ENCODE measurements at places on chromosomes 5 and 9.
A peak's percentile ranks its signal among the peaks of the same experiment; 100 is the strongest.

- DNase-seq = no peak
Measured at GRCh38 chr9:126393876-126394275, 67.2 kb downstream of the MVB12B start.

DNA sequence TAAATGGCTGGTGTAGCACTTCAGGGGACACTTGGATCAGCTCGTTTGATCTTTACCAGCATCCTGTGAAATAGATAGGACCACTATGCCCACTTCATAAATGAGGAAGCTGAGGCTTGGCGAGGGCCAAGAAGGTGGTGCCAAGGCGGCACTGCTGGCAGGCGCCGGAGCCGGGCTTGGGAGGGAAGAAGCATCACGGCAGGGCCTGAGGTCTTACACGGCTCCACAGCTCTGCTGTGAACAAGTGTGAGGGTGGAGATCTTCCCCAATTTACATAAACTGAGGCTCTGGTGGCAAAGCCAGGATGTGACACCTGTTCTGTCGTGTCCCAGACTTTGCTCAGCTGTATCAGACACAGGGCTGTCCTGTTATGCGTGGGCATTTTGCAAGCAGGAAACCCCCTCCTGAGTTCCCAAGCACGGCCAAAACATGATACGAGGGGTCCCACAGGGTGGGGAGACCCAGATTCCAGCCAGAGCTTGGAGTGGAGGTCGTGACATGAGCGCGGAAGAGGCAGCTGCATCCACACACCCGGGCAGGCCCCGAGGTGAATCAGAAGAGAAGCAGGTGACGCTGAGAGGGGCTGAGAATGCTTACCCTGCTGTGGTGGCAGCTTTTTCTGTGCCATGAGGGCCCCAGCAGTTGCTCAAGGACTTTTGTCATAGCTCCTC lies 117.5 kb upstream of the BOD1 start:
- DNase-seq = no peak

- DNase-seq = no peak
Measured at GRCh38 chr5:82307451-82307850, 29.3 kb upstream of the RPS23 start.

DNA sequence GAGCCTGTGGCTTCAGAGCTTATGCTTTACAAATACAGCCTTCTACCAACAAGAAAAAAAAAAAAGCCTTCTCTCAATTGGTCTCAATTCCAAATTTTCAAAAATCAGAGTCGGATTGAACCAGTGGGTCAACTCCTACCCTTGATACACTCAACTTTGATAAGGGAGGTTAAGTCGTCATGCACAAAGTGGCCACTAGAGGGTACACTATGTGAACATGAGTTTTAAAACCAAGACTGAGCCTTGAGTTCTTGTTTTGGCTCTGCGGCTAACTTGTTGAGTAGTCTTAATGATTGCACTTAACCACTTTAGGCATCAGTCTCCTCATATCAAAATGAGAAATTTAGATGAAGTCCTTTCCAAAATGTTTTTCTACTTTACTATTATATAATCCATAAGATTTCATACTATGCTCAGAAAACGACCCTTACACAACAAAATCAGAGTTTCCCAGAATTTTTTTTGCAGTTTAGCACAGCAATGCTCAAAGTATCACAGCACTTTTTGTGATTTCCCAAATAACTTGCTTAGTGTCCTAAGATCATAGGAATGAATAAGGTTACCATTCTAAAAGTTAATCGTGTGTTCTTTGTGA lies 92.9 kb upstream of the MTAP start:
- peak; percentile 37 for DNase-seq

DNA sequence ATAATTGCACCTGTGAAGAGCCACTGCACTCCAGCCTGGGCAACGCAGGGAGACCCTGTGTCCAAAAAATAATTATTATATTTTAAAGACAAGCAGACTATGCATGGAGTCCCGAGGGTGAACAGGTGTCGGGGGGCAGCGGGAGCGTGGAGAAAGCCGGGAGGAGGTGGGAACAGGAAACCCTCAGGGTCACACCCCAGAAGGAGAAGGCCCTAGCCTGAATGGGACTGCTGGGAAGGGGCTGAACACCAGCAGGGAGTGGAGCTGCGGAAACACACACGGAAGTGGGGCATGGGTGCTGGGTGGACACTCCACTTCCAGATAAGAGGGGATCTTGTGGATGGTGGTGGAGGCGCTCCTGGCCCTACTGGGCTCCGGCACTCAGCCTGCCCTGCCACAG lies 12.8 kb downstream of the SURF6 start:
- DNase-seq = no peak

DNA sequence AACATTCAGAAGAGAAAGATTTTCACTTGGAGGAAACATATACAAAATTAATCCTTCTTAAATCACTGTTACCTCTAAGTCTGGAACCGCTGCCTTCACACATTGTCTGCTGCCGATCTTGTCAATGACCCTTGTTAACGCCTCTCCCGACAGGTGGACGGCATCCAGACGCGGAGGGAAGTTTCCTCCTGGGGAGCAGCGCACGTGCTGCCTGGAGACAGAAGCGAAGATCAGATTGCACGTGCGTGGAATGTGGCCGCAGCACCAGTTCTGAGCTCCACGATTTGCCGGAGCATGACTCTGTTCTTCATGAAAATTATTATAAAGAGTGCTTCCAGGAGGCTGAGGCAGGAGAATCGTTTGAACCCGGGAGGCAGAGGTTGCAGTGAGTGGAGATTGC lies 183.6 kb upstream of the IRX4 start:
- DNase-seq = no peak

DNA sequence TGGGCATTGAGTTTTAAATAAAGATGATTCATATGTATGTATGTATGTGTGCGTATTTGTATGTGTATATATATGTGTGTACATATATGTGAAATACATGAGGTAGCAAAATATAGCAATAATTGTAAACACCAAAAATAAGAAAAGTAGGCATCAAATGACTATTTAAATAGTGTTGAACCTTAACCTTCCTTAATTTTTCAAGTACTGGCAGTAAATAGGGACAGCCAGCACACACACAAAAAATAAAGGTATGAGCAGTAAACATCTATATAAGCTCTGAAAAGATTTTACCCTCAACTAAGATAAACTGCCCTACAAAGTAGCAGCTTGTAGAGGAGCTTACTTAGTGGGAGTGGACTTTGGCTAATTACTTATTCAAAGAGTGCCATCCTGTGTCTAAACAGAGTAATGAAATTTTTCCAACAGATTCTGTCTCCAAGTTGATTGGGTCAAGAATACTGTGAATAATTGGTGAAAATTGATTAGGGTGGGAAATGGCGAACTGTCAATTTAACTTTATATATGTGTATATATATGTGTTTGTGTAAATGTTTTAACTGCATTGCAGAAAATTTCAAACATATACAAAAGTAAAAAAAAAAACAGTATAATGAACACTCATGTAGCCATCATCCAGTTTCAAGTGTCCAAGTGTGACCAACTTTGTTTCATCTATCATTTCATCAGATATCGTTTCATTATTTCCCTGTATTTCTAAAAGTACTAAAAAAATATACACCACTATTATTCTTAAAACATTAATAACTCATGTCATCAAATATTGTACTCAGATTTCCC lies 2.0 kb upstream of the ADAMTS6 start:
- peak; percentile 22 for DNase-seq

GRCh38 chr5:129405222-129405621 lies 54.9 kb upstream of the ADAMTS19 start:
- no peak for DNase-seq
